ENCODE measurements at places on chromosomes 6 and 20. TPM values are rescaled to one million over a fixed set of nuclear protein-coding genes. Genes with fewer than 3 reads are reported as not detected.

- no peak for DNase-seq
These were observed 120.8 kb downstream of the AGPAT4 start for GRCh38 chr6:161152907-161153662.

DNA sequence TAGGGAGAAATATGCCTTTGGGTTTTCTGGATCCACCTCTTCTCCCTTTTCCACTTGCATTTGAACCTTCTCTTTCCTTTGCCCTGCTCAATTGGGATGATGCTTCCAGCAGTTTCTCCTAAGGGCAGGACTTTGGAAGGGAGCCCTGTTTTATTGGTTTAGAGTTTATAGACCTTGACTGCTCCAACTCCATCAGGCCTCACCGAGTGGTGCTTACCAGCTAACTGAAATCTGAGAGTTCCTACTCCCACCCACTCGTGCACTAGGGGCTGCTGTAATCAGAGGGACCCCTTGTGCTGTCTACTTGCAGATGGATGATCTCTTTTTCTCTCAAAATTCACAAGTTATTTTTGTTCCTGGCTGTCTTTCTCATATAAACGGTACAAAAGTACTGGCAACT, 121.3 kb upstream of the SLC22A16 start:
- DNase-seq = no peak

The CLIC5 gene
- 6.3 TPM for total RNA-seq

DNA sequence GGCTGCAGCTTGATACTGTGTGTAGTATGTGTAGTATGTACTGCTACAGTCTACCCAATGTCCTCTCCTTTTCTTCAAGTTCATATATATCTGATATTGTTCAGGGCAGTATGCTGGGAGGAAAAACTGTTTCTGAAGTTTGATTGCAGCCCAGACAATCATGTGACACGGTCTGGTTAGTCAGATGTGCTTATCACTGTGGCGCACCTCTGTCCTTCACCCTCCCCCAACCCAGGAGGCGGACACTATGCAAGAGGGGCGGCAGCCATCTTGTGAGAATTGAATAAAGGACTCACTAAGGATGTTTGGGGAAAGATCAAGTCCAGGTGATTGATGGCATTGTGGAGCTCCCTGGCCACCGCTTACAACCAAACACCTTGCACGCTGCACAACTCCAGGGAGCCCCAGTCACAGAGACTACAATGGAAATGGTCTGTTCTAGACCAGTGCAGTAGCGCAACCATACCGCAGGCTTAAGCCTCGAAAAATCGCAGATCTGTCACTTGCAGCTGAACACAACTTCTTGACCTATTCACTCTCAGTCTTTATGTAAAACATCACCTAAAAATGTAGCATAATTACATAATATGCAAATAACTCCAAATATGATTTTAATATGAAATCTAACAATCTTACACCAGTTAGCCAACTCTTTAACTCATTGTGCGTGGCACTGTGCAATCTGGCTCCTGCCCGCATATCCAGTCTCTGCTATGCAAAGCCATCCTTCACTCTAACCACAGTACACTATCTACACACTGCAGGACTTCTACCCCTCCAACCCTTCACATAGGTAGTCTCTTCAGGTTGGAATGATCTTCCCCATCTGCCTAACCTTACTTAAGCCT, 79.3 kb downstream of the VGLL2 start:
- DNase-seq = no peak

The CASS4 gene
- total RNA-seq = 21.8 TPM

DNA sequence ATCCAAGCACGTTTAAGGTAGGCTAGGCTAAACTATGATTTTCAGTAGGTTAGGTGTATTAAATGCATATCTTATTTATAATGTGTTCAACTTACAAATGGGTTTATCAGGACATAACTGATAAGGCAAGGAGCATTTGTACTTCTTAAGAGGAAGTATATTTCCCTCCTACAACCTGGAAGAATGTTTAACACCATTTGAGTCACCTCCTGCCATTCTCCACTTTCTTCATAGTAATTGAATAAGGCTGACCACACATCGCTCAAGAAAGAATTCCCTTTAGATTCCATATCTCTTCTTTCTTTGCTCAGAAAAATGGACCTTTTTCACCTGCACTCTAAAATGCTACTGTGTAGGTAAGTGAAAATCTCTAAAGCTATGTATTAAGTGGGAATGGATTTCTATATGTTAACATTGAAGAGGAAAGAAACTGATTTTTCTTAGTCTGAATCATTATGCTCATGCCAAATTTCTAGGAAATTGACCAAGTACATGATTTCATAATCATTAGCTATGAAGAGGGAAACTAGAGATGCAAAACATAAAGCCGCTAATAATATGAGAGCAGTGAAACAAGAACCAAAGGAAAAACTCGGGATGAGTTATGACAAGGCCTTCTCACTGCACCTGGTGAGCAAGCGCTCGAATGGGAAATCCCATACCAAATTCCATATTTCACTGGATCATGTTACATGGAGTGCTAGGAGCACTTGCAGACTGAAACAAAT, 210.4 kb downstream of the ALDH8A1 start:
- no peak for DNase-seq

The GNMT gene
- total RNA-seq = 0.26 TPM

The KIF3B gene
- total RNA-seq = 19.9 TPM

DNA sequence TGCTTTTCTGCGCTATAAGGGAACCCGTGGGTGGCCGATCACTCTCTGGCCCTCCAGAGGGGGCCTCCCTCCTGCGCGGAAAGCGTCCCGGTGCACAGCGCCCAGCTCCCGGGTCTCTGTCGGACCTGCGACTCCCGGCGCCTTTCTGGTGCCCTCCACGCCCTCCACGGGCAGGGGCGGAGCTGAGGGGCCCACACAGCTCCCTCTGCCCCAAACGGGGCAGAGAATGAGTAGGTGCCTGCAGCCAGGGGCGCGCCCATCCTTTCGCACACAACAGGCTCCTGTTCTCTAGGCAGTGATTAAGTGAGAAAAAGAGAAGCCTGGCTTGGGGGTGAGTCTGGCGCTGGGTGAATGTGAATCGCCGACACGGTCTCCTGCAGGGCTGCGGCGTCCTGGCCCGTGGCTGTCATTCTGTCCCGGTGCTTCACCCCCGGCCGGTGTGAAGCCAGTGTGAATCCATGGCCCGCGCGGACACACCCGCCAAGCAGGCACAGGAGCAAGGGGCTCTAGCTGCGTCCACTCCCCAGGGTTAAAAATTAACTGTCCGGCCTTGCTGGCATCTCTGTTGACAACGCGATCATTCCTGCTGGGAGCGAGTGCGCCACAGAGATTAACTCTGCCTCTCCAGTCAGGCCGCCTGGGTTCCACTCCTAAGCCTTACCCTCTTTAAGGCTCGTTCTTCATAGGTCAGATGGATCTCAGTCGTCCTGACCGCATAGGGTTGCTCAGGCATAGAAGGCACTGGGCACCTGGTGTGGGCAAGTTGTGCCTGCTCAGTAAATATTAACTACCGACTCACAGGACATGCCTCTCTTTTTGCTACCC, 88.8 kb downstream of the PCSK2 start:
- DNase-seq = no peak

DNA sequence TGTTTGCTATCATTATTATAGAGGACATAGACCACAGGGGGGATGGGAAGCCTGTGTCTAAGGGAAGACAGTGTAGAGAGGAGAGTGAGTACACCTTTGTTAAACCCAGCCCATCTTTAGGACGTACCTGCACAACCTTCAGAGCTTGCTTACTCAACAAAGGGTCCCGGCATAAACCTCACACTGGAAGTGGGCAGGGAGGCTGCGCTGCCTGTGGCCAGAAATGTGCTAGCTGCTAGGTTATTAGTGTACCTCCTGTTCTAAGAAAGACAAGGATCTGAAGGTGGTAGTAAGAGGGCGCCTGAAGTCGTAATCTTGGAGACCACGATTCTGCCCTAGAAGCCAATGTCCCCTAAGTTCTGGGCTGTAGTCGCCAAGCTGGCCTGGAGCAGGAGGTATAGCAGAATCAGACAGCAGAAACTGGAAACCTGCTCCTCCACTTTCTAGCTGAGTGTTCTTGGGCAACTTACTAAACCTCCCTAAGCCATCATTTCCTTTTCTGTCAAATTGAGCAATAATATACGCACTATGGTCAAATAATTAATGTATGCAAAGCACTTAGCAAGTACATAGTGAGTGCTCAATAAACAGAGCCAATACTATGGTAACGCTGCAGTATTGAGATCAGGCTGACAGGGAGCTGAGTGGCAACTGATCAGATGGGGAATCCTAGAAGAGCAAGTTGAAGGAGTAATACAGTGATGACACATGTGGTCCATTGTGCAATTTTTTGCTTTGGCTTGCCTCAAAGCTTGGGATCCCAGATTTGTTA, 16.8 kb upstream of the AKIRIN2 start:
- DNase-seq = peak; percentile 85

DNA sequence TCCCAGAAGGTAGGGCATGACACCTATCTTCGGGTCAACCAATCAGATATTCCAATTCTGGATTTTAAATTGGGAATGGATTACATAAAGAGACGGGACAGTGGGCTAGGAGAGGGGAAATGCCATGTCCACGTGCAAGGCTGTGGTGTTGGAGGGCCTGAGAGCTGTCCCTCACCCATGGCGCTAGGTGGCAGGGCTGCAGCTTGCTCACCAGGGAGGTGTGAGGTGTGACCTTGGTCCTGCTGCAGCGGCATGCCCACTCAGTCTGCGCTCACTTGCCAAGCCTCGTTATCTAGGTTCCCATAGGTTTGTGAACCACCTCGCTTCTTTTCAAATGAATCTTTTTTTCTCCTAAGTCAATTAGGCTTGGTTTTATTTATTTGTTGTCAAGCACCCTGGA, 19.4 kb upstream of the CST3 start:
- no peak for DNase-seq

DNA sequence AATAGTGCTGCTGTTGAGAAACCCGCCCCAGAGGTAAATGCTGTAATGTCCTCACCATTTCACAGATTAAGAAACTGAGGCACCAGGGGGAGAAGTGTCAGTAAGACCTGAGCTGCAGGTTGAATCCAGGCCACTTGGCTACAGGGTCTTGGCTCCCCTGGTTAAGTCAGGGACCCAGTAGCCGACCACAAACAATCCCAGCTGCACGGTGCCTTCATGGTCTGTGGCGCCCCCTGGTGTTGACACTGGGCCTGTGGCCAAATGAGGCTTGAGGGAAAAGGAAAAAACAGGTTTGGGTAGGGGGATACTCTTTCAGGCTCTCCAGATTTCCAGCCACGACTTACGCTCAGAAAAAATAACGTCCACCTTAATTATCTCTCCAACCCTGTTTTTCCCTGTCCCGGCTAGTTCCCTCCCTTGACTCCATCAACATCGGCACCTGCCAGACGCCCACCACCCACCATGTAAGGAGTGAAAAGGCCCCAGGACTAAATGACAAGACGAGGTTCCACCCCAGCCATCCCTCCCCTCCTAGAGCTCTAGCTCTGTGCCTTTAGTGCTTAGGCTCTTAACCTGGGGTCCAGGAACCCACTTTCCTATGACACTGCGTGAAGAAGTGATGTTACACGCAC, 47.7 kb upstream of the POLR1H start:
- DNase-seq = no peak

- DNase-seq = no peak
These were observed 98.5 kb downstream of the F13A1 start for GRCh38 chr6:6221787-6222535.

GRCh38 chr6:4358414-4359107, 223.2 kb upstream of the ECI2 start:
- DNase-seq = no peak

DNA sequence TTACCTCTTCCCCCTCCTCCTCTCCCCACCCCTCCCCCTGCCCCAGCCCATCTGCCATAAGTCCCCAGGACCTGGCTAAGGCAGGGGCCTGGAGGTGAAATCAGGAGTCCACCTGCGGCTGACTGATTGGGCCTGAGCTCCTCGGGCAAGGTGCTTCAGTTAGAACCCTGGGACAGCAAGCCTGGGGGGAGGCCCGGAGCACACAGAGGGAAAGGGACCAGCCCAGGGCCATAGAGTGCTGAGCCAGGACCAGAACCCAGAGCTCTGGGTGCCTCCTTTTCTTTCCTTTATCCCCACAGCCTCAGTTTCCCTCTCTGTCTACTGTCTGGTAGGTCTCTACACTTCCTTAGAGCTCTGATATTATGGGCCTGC, 35.7 kb upstream of the VEGFA start:
- DNase-seq = no peak

- DNase-seq = no peak
These were observed 18.6 kb upstream of the COL21A1 start for GRCh38 chr6:56266011-56266410.

DNA sequence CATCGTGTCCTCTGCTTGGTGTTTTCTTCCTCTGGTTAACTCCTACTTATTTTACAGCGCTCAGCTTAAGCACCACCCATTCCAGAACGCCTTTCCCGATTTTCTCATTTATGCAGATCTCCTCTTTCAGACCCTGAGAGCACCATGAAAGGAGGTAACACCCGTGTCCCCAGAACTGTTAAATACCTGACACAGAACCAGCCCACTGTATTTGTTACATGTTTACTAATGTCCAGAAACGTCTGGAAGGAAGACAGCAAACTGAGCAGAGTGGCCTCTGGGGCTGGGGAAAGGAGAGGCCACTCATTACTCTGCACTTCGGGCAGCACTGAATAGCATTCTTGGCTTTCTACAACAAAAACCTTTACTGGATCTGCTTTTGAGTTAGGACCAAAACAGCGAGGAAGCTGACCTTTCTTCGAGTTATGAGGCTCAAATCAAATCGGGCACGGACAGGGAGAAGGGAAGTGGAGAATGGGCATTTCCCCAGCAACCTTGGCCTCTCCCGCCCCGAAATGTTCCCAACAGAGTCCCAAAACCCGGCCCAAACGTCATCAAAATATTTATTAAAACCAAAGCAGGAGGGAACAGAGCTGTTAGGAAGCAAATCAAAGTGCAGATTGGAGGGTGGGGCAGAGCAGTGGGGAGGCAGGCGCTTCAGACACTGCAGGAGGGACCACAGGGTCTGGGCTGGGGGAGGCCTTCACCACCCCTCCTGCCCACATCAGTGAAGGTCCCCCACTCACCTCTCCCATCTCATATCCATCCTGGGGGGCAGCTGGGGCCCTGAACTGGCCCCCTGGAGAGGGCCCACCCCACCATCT, 1.1 kb upstream of the NECAB3 start:
- DNase-seq = no peak

- DNase-seq = no peak
These were observed 179.1 kb downstream of the ARID1B start for GRCh38 chr6:156956286-156956685.

The DOP1A gene
- total RNA-seq = 22.0 TPM

DNA sequence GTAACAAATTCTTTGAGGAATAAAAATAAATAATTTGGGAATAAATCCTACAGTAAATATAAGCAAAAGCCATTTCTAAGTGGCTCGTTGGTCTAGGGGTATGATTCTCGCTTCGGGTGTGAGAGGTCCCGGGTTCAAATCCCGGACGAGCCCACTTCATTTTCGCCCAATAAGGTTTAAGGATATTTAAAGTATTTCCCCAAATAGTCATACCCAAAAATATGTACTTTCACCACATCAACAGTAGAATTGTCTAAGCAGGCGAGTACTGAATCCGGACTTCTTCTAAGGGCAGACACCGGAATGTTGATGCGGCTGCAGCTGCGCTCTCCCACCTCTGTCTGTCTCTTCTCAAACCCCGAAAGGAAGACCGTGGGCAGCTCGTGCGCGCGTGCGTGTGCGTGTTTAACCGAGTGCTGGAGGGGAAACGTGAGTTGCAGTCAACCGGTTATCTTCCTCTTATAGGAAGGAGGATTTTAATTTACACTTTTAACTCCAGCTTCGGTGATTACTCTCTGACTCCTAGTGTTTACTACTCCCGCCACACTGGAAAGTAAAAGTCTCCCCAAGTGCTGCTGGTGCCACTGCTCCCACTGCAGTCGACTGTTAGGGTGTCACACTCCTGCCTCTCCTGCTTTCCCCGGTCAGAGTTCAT, 155.7 kb upstream of the PRSS16 start:
- peak; percentile 49 for DNase-seq

The GPR63 gene
- 3.3 TPM for total RNA-seq

The ENPP4 gene
- 8.0 TPM for total RNA-seq

The DHX35 gene
- 10.5 TPM for total RNA-seq

The OLIG3 gene
- total RNA-seq = 0.18 TPM

The TMEM14A gene
- total RNA-seq = 23.2 TPM

The PCMT1 gene
- 96.0 TPM for total RNA-seq
